ENCODE measurements at places on chromosomes 11 and 22.

GRCh38 chr11:132588366-132588765 lies 943.9 kb downstream of the OPCML start:
- no peak for DNase-seq

DNA sequence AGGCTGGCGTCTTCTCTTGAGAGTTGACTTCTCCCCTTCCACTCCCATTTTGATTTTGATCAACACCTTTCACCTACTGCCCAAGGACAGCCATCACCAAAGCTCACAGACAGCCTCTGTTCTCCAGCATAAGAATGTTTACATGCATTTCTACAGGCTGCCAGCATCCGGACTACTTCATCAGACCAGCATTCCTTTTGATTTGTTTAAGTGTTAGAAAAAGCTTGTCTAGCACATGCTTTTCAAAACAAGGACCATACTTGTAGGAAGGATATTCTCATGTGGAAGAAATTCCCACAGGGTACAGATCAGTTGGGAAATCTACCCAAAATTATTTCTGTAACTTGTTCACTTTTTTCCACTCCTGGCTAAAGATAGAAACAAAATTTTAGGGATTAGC lies 6.2 kb upstream of the KCNA4 start:
- no peak for DNase-seq

GRCh38 chr11:102318469-102318868 lies 1.2 kb downstream of the BIRC3 start:
- DNase-seq, result peak; percentile 38

GRCh38 chr22:38482662-38483308 lies 14.9 kb downstream of the KDELR3 start:
- peak; percentile 29 for DNase-seq

DNA sequence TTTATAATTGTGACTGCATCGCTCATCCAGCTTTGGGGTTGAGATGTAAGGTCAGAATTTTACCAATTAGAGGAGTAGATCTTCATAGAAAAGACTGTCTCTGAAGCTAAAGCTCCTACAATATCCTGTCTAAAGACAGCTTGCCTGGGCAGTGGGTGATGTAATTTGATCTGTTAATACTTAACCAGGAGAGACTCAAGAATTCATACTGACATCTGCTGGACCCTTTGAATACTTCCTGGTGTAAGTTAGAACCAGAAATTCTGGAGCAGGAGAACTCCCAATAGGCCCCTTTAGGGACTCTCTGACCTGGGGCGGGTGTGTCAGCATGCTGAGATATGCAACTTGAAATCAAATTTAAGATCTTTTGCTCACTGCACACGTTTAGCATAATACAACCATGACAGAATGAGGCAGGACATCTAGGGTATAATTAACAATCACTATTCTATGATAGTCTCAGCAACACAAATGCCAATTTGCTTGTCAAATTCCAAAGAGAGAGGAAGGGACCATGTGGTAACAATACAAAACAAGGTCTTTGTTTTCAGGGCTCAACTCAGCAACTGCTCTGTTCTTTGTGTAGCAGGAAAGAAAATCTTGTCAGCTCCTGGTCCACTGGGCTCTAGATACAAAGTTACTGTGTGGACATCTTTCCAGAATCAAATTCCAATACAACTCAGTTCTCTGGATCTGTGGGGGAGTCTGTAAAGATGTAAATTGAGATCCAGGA lies 143.9 kb downstream of the INSC start:
- DNase-seq, result peak; percentile 5

- no peak for DNase-seq
These were observed 208.5 kb downstream of the TENM4 start for GRCh38 chr11:79232346-79232745.

GRCh38 chr11:92789761-92790160 lies 179.7 kb upstream of the MTNR1B start:
- no peak for DNase-seq

DNA sequence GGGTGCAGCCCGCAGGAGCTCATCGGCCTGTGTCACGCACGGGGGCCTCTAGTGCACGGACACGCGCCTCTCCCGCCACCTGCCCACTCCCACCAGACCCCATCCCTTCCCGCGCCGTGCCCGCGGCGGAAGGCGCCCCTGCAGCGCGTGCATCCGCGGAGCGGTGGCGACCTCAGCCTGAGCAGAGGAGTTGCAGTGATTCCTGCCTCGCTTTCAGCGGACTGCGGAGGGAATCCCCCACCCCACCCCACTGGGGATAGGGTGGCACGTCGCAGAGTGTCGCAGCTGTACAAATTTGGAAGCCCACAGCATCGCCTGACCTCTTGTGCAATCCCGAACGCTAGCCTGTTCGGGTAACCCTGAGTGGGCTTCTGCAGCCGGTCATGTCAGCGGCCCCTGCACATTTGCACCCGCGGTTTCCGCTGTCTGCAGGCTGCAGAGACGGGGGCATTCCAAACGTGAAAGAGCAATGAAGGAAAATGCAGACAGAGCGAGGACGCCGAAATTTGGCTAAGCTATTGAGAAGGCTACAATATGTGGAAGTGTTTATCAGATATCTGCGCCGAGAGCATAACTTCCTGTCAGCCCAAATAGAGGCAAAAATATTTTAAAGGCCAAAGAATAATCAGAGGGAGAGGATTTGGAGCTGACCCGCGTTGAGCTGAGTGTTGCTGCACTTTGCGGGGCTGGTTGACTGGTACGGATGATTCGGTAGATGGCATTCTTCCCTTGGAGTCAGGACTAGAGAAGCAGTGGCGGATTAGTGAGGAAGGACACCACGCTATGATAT lies 617 bp upstream of the ARHGAP20 start:
- DNase-seq, result peak; percentile 14

DNA sequence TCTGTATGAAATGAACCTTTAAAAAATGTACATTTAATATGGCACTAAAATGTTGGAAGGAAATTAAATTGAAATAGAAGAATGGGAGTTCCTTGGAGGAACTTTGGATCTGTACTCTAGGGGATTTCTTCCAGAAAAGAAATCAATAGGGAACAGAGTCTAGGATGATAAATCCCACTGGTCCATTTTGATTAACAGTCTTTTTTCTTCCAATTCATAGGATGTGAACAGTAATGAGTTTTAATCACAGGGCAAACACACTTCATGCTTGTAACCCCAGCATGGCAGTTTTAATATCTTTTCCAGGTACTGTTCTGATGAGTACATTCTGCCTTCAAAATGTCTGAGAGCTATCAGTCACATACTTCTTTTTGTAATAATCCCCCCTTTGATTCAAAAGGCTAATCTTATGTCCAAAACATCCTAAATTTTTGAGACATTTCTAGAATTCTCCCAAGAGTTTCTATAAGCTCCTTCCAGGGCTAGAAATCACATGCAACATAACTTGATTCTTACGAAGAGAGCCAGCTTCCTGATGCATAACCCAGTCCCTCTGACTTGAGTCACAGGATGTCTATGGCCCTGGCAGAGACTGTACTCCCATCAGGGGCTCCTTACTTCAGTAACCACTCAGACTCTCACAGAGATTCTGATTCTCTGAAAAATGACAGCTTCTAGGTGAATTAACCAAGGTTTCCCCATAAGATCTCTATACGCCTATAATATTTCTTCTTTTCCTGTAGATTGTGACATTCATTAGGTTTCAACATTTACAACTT lies 112.9 kb downstream of the SLC36A4 start:
- peak; percentile 61 for DNase-seq

GRCh38 chr11:60336767-60337391 lies 9.8 kb downstream of the MS4A6E start:
- no peak for DNase-seq

GRCh38 chr11:6204706-6205105 lies 651 bp upstream of the C11orf42 start:
- DNase-seq, result no peak

DNA sequence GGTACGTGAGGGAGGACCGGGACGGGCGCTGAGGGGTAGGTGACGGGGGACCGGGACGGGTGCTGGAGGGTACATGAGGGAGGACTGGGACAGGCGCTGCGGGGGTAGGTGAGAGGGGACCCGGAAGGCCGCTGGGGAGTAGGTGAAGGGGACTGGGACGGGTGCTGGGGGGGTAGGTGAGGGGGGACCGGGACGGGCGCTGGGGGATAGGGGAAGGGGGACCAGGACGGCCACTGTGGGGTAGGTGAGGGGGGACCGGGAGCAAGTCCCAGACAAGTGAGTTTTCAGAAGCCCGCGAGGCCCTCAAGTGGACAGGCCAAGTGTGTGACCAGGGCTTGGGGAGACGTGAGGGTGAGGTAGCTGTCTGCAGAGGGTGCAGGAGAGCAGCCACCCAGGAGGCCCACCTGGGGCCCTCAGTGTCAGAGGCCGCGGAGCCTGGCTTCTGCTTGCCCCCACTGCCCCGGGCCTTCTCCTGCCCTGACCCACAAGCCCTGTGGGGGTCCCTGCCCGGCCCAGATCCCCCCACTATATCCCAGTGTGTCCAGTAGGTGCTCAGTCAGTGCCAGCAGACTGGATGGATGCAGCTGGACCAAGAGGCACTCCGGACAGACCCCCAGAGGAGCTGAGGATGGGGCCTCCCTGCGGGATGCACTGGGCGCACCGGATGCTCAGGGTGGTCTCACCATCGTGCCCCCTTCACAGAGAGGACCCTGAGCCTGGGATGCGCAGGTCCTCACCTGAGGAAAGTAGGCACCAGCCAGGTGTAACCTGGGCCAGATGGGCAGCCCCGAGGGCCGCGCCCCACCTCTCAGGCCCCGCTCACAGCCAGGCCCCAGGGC lies 44.2 kb upstream of the TH start:
- no peak for DNase-seq

- DNase-seq, result no peak
These were observed 32.7 kb upstream of the CELSR1 start for GRCh38 chr22:46569848-46570695.

DNA sequence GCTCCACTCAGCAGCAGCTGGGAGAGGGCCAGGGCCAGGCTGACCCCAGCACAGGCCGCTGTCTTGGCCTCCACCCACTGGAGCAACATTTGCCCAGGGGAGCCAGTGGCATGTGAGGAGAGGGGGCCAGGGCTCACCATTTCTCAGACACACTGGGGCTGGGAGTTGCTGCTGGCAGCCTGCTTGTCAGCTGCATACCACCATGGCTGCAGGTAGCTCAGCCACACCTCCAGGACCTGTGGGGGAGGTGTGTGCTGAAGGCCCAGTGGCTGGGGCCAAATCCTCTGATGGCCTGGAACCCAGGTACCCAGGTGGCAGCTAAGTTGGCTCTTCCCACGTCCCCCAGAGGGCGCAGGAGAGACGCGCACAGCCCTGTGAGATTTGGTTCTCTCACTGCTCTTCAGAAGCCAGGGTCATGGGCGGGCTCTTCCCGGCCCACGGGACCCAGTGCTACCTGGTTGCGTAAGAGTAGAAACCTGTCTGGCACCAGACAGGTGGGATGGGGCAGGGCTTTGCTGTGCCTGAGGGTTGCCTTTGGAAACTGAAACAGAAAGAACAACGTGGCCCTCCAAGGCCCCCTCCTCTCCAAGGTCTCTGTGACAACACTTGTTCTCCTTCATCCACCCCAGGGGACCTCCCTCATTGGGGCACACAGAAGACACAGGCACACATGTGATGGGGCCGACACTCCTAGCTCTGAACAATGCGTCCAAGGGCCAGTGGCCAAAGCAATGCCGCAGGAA lies 98.8 kb downstream of the MED15 start:
- peak; percentile 79 for DNase-seq

GRCh38 chr11:1377231-1377780 lies 12.4 kb upstream of the BRSK2 start:
- DNase-seq, result no peak

GRCh38 chr11:36565031-36565610 lies 2.7 kb upstream of the RAG1 start:
- DNase-seq, result no peak

DNA sequence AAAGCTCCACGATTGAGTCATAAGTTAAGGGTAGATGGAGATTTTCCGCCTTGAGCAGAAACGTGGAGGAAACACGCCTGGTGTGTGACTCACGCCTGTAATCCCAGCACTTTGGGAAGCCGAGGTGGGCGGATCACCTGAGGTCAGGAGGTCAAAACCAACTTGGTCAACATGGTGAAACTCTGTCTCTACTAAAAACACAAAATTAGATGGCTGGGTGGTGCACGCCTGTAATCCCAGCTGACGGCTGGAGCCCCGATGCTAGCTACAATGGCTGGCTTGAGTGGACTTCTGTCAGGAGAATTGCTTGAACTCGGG lies 17.3 kb upstream of the DGCR8 start:
- DNase-seq, result peak; percentile 88

GRCh38 chr22:48198489-48199459 lies 1436.3 kb downstream of the TBC1D22A start:
- no peak for DNase-seq

GRCh38 chr11:134228625-134229024 lies 4.2 kb downstream of the VPS26B start:
- no peak for DNase-seq

- DNase-seq, result no peak
These were observed 54.3 kb upstream of the TTC12 start for GRCh38 chr11:113260096-113260425.

DNA sequence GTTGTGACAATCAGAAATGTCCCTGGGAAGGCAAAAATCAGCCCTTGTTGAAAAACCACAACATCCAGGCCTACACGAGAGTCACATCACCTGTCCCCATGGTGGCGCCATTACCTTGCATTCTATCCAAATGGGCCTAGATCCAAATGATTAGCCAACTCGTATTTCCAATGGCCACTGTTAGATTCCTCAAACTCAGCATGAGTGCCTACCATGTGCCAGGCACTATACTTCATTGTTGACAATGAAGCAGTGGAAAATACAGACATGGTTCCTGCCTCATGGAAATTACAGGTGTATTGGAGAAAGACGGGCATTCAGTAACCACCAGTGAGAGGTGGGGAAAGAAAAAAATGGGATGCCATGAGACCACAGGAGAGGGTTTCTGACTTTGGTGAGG lies 29.8 kb upstream of the CREB3L1 start:
- DNase-seq, result peak; percentile 66

GRCh38 chr22:46425016-46425415 lies 89.5 kb downstream of the TRMU start:
- peak; percentile 83 for DNase-seq

Data from mammary epithelial cell (primary cell).